Psoas muscle (tissue), 8 donors: ENCODE measurements at places on chromosomes 16 and 17. TPM values are rescaled to one million over a fixed set of nuclear protein-coding genes. Genes with fewer than 3 reads are reported as not detected.

- H3K36me3 ChIP-seq, result no peaks in the 10 kb centered on the region
- H3K4me1 ChIP-seq, result no peaks in the 10 kb centered on the region
- no peaks in the 10 kb centered on the region for H3K27me3 ChIP-seq
- no peak overlapping the region for H3K27ac ChIP-seq
- DNase-seq, result no peak
- H3K4me3 ChIP-seq, result no peak overlapping the region
Measured at GRCh38 chr17:9283909-9284308, 262.6 kb downstream of the NTN1 start.

- no peak overlapping the region for H3K27ac ChIP-seq
- H3K36me3 ChIP-seq, result peaks cover 52% of the 10 kb centered on the region
- H3K4me3 ChIP-seq, result no peak overlapping the region
- DNase-seq, result no peak
- H3K4me1 ChIP-seq, result no peaks in the 10 kb centered on the region
Measured at GRCh38 chr17:82194765-82195164, 17.9 kb downstream of the CCDC57 start.

DNA sequence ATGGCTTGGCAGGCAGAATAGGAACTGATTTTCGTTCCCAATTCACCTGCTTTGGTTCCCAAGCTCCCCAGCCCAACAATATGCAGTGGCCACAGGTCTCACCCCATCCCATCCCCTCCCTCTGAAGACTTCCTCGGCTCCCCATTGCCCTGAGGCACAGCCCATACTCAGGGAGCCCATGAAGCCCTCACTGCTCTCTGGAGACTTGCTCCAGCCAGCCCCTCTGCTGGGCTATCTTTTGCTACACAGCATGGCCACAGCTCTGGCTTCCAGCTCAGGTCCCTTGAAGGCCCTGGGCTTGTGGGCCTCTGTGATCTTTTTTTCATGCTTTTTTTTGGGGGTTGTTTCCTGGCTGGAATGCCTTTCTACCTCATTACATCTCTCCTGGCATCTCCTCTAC lies 8.5 kb upstream of the RNF222 start:
- H3K27ac ChIP-seq, result no peak overlapping the region
- H3K27me3 ChIP-seq, result no peaks in the 10 kb centered on the region
- no peaks in the 10 kb centered on the region for H3K36me3 ChIP-seq
- H3K4me1 ChIP-seq, result no peaks in the 10 kb centered on the region

DNA sequence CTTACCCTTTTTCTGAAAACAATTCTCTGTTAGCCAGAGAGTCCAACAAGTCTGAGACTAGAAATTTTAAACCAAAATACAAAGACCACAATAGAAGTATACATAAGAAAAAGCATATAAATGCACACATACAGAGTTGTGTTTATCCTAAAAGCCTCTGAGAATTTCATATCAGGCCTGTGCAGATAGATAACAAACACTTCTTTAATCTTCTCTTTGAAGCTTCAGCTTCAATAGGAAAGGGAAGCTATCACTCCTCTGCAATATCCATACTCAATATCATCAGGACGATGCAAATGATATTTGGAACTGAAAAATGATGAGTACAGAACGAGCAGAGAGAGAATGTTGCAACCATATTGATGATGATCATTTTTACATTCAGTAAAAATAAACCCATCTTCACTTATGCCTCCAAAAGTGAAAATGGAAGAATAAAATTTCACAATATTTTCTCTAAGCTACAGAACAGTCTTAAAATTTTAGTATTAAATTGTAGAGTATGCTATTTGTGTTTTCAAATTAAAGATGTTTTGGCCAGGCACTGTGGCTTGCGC lies 61.6 kb downstream of the SKAP1 start:
- no peaks in the 10 kb centered on the region for H3K36me3 ChIP-seq
- H3K4me1 ChIP-seq, result no peaks in the 10 kb centered on the region
- DNase-seq, result no peak
- peaks cover 23% of the 10 kb centered on the region for H3K27me3 ChIP-seq
- no peak overlapping the region for H3K27ac ChIP-seq

DNA sequence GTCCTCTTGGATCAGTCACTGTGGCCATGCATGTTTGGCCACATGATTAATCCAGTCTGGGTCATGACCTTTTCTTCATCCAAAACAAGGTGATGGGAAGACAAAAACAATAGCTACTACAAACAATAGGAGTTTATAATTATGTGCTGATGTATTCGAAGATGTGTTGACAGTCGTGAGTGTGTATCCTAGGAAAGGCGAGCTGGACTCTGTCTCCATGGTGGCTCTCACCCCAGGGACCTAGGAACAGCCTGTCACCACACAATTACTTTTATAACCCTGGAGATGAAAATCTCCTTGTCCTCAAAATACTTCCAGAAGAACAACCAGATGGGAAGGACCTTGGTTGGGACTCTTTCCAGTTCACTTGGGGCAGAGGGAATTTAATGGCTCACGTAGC lies 9.8 kb upstream of the PLK1 start:
- H3K36me3 ChIP-seq, result peaks cover 15% of the 10 kb centered on the region
- H3K27me3 ChIP-seq, result no peaks in the 10 kb centered on the region
- no peak for DNase-seq
- H3K27ac ChIP-seq, result no peak overlapping the region

- H3K27ac ChIP-seq, result no peak overlapping the region
- H3K4me3 ChIP-seq, result no peak overlapping the region
- no peaks in the 10 kb centered on the region for H3K36me3 ChIP-seq
- peaks cover 9% of the 10 kb centered on the region for H3K4me1 ChIP-seq
- no peak for DNase-seq
Measured at GRCh38 chr17:44787271-44787940, 28.6 kb downstream of the ADAM11 start.

DNA sequence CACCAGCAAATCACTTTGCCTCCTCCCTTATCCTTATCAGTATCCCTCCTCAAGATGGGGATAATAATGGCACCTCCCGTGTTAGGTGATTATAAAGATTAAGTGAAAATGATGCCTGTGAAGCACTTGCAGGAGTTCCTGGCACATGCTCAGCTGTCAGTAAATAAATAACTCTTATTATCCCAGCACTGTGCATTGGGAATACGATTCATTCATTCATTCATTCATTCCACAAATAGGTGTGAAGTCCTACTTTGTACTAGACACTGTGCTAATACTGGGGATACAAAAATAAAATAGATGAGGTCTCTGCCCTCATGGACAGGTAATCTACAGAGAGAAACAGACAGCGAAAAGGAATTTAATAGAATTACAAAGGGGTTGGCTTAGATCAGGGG lies 2.0 kb downstream of the XYLT2 start:
- no peak for DNase-seq
- no peaks in the 10 kb centered on the region for H3K27me3 ChIP-seq
- peaks cover 16% of the 10 kb centered on the region for H3K4me1 ChIP-seq
- H3K36me3 ChIP-seq, result no peaks in the 10 kb centered on the region
- no peak overlapping the region for H3K4me3 ChIP-seq

- H3K27me3 ChIP-seq, result no peaks in the 10 kb centered on the region
- H3K27ac ChIP-seq, result no peak overlapping the region
- H3K36me3 ChIP-seq, result no peaks in the 10 kb centered on the region
- H3K4me1 ChIP-seq, result no peaks in the 10 kb centered on the region
- no peak overlapping the region for H3K4me3 ChIP-seq
Measured at GRCh38 chr16:21684199-21684598, 20.4 kb downstream of the OTOA start.

DNA sequence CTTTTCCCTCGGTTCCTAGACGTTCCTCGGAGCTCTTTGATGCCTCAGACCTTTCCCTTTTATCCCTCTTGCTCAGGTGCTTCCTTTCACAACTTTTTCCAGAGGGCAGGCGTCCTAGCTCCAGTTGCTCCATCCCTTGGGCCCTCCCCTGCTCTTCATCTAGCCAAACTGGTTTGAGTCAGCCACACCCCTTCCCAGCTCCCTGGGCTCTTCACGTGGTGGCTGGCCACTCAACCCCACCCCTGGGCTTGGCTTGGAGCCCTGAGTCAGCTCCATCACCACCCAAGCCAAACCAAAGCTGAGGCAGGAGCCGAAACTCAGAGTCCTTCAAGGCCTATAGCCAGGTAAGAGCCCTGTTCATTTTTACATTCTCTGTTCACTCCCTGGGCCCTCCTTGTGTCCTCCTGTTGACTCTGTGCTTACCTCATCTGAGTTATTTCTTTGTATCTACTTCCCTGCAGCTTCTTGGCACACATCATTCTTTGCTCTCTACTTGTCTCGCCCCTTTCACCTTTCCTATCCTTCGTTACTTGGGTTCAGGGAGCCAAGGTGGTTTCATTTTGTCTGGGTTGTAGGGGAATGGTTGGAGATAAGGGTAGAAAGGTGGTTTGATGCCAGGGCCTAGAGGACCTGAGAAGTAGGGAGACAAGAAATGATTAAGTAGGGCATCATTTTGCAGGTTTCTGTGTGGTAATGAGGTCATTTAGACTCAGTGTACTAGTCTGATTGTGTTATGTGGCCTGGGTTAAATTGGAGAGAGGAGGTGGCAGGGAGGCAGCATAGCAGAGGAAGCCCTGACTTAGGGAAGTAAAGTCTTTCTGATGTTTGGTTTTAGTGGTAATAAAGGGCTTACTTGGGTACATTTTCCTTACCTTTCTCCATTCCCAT lies 7.6 kb upstream of the PHKG2 start:
- no peak overlapping the region for H3K4me3 ChIP-seq
- H3K27ac ChIP-seq, result peak overlapping the region; percentile 19
- H3K27me3 ChIP-seq, result no peaks in the 10 kb centered on the region
- peak; percentile 83 for DNase-seq
- peaks cover 82% of the 10 kb centered on the region for H3K36me3 ChIP-seq
- H3K4me1 ChIP-seq, result no peaks in the 10 kb centered on the region

DNA sequence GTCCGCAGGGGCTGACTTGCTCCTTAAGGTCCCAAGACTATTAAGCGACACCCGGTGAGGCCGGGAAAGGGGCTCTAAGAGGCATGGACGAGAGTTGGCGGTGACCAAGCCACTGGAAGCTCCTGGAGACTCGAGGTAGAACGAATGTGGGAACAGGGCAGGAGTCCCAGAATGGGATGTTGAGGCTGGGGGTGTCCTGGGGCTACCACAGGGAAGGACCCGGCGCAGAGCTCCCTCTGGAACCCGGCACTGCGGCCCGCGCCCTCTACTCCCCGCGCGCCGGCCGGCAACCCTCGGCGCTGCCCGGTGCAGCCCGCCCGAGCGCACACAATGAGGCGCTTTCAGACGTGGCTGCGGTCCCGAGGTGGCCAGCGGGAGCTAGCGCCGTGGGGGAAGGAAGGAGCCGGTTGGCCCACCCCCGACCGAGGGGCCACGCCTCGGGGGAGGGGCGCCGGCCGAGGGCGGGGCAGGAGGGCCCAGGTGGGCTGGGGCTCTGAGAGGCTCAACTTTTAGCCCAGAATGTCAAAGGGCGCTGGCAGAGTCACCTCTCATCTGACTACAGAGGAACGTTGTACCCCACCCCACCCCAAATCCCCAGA lies at the start of gene CHST6:
TSS of gene CHST6 (minus strand) at position 366 of the 599 bp plus-strand sequence. CDS start 15,613 bp downstream, outside the sequence.
- peak; percentile 33 for DNase-seq
- no peaks in the 10 kb centered on the region for H3K36me3 ChIP-seq
- peaks cover 4% of the 10 kb centered on the region for H3K4me1 ChIP-seq
- H3K27ac ChIP-seq, result no peak within 1 kb of the TSS
- peak within 1 kb of the TSS; percentile 45 for H3K4me3 ChIP-seq
- peaks cover 3% of the 10 kb centered on the region for H3K27me3 ChIP-seq

DNA sequence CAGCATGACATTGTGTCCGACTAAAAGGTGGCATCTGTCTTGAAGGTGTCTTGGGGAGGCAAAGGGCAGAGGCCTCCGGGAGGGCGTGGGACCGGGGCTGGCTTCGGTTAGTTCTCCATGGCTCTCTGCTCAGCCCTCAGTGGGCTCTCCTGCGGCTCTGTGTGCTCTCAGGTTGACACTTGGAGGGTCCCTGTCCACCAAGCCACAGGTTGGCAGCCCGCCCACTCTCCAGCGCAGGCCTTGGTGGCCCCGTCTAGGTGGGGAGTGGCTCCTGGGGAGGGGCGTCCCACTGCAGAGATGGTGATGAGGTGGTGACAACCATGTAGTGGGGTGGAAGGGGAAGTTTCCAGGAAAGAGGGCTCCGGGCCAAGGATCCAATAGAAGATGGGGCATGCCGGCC lies 31.6 kb downstream of the ADGRG5 start:
- H3K4me1 ChIP-seq, result no peaks in the 10 kb centered on the region
- no peak overlapping the region for H3K4me3 ChIP-seq
- no peak overlapping the region for H3K27ac ChIP-seq
- no peaks in the 10 kb centered on the region for H3K36me3 ChIP-seq
- no peak for DNase-seq
- H3K27me3 ChIP-seq, result peaks cover 6% of the 10 kb centered on the region

- no peak overlapping the region for H3K4me3 ChIP-seq
- no peak for DNase-seq
- H3K27me3 ChIP-seq, result peaks cover 10% of the 10 kb centered on the region
- no peaks in the 10 kb centered on the region for H3K4me1 ChIP-seq
- H3K36me3 ChIP-seq, result no peaks in the 10 kb centered on the region
Measured at GRCh38 chr17:48211011-48211410, 103.4 kb downstream of the SNX11 start.

DNA sequence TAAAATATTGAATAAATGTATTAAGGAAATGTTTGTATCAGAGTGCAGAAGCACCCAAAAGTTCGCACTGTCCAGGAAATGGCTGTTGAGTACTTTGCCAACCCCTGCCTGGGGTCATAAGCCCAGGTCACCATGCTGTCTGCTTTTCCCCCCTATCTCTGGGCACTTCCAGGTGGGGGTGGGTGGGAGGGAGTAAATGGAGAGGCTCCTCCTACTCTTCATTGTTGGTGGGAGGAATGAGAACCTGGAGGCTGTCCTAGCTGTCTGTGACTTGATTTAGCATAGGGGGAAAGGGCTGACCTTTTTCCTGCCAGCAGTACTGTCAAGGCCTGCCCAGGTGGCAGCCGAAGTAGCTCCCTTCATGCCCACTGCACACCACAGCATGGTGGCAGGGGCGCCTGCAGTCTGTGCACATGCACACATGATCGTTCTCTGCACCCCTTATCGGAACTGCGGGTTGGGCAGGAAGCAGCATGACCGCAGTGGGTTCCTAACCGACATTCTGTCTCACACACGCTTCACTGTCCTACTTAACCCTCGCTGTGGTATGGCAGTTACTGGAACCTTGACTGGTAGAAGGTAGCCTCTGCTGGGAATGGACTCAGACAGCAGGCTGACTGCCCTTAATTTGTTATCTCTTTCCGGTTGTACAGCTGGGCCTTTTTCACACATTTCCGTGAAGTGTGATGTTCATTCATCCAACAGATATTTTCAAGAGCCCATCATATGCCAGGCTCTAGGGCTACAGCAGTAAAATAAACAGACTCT lies 41.5 kb downstream of the LDHD start:
- H3K36me3 ChIP-seq, result no peaks in the 10 kb centered on the region
- no peak overlapping the region for H3K4me3 ChIP-seq
- peak; percentile 59 for DNase-seq
- no peaks in the 10 kb centered on the region for H3K27me3 ChIP-seq
- peak overlapping the region; percentile 14 for H3K27ac ChIP-seq

DNA sequence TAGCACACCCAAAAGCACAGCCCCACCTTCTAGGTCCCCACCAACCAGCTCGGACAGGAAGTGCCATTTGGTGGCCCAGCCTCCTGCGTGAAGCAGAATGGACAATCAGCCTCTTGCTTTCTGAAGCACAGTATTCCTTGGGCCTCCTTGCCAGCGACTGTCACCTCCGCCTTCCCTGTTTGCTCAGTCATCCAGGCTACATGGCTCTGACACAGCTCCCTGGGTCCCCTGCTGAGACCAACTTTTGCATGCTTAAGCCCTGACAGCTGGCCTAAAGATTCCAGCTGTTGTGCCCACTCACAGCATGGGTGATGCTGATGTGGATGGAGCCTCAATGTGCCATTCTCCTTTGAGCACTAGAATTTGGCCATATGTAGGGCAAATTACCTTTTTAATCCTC lies 4.5 kb upstream of the CACNG5 start:
- H3K4me3 ChIP-seq, result no peak overlapping the region
- H3K36me3 ChIP-seq, result no peaks in the 10 kb centered on the region
- H3K4me1 ChIP-seq, result no peaks in the 10 kb centered on the region
- no peak overlapping the region for H3K27ac ChIP-seq
- DNase-seq, result no peak

The MT4 gene
- not detected for total RNA-seq

The WNT3 gene
- 0.17 TPM for total RNA-seq

The KRTAP4-9 gene
- total RNA-seq, result not detected

The SPAG7 gene
- total RNA-seq, result 79.2 TPM

The RAB26 gene
- total RNA-seq, result 0.32 TPM
